ENCODE measurements at places on chromosomes 2 and 18.

DNA sequence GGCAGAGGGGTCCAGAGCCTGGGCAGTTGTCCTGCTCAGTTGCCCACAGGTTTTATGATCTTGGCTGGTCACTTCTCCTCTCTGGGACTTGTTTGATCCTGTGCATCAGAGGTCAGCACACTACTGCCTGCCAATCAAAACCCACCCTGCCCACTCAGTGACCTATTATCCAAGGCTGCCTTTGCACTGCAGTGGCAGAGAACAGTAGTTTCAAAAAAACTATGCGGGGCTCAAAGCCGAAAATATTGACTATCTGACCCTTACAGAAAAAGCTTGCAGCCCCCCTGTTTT is 218.2 kb downstream of the CYP26B1 start:
- no peak for DNase-seq

DNA sequence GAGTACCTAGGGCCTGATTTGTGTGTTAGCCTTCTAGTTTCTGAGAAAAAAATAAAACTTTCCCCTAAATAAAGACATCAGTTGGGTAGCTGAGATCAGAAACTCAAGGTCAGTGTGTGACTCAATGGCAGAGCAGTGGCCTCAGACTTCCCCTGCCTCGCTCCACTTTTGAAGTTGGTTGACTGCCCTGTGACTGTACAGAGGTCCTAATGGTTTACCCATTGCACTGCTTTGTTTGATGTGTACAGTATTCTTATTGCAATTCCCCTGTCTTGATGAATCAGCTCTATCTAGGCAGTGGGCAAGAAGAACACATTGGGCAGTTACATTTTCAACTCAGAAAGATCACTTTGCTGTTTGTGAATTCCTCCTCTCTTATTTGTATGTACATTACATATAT is 315.7 kb downstream of the KCNS3 start:
- no peak for DNase-seq

GRCh38 chr2:237404413-237404812 is 9.6 kb downstream of the COL6A3 start:
- no peak for DNase-seq

- no peak for DNase-seq
Observed at GRCh38 chr2:233000886-233001750, 11.9 kb downstream of the NGEF start.

- no peak for DNase-seq
Observed at GRCh38 chr2:167924556-167924955, 322.8 kb downstream of the STK39 start.

DNA sequence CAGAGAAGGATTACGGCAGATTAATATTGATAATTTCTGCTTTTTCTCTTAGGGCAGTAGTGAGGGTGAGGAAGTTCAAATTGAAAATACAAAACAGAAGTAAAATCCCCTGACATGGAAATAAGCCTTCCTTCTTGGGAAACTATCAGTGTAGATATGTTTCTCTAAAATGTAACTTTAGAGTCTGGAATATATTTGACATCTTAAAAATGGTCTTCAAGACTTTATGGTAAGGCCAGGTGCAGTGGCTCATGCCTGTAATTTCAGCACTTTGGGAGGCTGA is 33.0 kb downstream of the INPP5D start:
- no peak for DNase-seq

DNA sequence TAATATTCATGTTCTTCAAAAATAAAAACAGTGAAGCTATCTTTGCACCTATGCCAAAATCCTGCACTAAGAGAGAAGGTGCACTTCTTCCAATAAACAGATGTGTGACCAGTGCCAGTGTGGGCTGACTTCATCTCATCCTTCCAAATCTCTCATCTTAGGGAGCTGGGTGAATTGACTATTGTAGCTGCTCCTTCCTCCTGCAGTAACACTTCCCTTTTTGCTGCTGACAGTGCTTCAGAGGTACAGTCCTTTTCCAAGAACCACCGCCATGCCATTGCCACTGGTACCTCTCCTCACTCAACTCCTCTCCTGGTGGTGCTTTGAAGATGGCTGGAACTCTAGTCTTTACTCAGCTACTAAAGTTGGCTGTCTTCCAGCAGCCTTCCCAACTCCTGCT is 42.1 kb upstream of the ARHGAP25 start:
- DNase-seq = no peak

GRCh38 chr2:120545521-120546047 is 190.1 kb upstream of the GLI2 start:
- no peak for DNase-seq

DNA sequence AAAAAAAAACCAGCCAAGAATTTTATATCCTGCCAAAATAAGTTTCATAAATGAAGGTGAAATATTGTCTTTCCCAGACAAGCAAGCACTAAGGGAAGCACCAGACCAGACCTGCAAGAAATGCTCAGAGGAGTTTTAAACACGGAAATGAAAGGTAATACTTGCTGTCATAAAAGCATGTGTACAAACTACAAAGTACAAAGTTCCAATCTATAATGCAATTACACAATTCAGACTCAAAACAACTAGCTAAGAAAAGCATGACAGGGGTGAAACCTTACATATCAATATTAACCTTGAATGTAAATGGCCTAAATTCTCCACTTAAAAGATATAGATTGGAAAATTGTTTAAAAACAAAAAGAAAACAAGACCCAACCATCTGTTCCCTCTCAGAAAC is 45.0 kb upstream of the ASXL3 start:
- no peak for DNase-seq

GRCh38 chr2:162385536-162385935 is 41.6 kb downstream of the GCA start:
- no peak for DNase-seq

GRCh38 chr2:27956888-27957287 is 66.4 kb downstream of the BABAM2 start:
- no peak for DNase-seq

GRCh38 chr2:129927696-129928095 is 51.8 kb upstream of the RAB6C start:
- DNase-seq = no peak

GRCh38 chr2:10452312-10452711 is 4.2 kb upstream of the ODC1 start:
- no peak for DNase-seq

DNA sequence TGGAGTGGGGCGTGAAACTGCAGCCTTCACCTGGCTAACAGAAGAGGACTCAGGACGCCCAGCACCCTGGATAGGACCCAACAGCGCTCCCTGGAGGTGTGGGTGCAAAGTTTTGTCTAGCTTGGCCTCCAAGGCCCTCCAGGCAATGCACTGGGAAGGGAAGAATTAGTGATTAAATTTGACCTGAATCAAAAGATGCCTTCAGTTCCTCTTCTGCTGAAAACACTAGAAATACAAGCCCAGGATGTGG is 779 bp upstream of the TRIB2 start:
- peak; percentile 55 for DNase-seq

GRCh38 chr2:7744827-7745226 is 827.6 kb downstream of the RNF144A start:
- no peak for DNase-seq

DNA sequence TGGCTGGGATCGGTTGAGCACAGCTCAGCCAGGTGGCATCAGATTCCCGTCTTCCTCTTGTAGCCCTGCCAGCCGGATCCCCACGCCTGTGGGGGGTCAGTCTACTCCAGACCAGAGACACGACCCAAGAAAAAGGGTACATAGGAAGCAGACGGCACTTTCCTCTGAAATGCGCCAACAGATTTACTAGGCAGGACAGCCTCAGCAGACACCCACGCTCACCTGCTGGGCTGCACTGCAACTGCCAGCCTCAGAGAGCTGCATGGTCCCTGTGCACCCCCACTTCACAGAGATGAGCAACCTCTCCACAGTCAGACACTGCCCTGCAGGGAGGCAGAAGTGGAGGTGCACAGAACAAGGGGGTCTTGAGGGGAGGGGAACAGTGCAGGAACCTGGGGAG is 75.7 kb upstream of the OTOS start:
- no peak for DNase-seq

GRCh38 chr2:97706112-97706511 is 7.3 kb upstream of the ZAP70 start:
- no peak for DNase-seq

DNA sequence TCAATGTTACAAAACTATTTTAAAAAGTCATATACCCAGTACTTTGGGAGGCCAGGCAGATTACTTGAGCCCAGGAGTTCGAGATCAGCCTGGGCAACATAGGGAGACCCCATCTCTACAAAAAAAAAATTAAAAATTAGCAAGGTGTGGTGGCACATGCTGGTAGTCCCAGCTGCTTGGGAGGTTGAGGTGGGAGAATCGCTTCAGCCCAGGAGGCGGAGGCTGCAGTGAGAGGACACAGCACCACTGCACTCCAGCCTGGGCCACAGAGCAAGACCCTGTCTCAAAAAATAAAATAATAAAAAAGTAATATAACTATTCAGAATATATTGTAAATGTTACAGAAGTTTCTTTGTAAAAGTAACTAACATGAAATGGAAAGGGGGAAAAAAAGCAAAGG is 1.9 kb downstream of the PASK start:
- DNase-seq = no peak

- DNase-seq = no peak
Observed at GRCh38 chr2:176746411-176746810, 466.2 kb upstream of the HNRNPA3 start.

GRCh38 chr18:58902961-58903360 is 38.3 kb downstream of the ZNF532 start:
- no peak for DNase-seq

GRCh38 chr2:219218217-219218731 is 484 bp downstream of the ABCB6 start:
- peak; percentile 77 for DNase-seq

Data from occipital lobe (tissue), 3 donors.